ENCODE measurements at places on chromosomes 1 and 21.

- no peak for DNase-seq
These were observed 369.9 kb downstream of the SIPA1L2 start for GRCh38 chr1:232260045-232260444.

DNA sequence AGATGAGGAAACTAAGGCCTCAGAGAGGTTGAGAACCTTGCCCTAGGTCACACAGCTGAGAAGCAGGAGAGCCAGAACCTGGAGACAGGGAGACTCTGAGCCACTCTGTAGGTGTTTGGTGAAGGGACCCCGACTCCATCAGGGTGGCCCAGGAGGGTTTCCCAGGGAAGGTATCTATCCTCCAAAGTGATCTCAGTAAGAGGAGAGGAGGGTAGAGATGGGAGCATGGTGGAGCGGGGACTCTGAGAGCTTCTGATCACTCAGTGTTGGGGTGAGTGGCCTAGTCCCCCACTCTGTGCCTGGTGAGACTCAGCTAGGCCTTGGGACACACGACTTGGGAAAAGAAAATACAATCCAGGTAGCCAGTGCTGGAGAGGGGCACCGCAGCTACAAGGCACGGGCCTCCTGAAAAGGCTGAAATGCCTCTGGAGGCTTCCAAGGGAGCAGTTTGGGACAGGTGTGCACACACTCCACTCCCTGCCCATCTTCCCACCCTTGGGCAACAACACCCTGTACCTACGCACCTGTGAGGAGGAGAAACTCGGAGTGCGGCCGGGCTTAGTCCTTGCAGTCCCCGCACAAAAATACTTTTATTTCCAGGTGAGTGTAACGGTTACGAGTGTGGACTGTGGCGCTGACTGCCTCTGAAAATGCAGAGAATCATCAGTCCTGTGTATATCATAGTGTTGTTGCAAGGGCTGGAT lies 80.8 kb downstream of the CAMK2N1 start:
- no peak for DNase-seq

- DNase-seq = no peak
These were observed 7.5 kb downstream of the SDC3 start for GRCh38 chr1:30900931-30901560.

- DNase-seq = no peak
These were observed 34.5 kb downstream of the OR10R2 start for GRCh38 chr1:158506369-158506987.

- DNase-seq = no peak
These were observed 2.4 kb downstream of the MYBPHL start for GRCh38 chr1:109304226-109304920.

DNA sequence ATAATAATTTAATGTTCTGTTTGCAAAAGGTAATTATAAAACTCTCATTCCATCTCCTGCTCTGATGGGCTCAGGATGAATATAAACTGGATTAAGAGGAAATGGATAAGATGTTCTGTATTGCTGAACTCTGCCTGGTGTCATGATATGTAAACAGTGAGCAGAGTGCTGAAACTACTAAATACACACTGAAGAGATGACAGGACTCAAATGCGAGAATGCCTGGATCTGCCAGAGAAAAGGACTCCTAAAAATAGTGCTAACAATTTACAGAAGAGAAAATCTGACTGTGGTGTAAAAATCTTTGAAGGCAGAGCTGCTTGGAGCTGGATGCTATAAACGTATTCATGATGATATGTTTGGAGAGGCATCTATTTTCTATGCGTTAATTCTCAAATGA lies 303.2 kb downstream of the RWDD3 start:
- DNase-seq = no peak

DNA sequence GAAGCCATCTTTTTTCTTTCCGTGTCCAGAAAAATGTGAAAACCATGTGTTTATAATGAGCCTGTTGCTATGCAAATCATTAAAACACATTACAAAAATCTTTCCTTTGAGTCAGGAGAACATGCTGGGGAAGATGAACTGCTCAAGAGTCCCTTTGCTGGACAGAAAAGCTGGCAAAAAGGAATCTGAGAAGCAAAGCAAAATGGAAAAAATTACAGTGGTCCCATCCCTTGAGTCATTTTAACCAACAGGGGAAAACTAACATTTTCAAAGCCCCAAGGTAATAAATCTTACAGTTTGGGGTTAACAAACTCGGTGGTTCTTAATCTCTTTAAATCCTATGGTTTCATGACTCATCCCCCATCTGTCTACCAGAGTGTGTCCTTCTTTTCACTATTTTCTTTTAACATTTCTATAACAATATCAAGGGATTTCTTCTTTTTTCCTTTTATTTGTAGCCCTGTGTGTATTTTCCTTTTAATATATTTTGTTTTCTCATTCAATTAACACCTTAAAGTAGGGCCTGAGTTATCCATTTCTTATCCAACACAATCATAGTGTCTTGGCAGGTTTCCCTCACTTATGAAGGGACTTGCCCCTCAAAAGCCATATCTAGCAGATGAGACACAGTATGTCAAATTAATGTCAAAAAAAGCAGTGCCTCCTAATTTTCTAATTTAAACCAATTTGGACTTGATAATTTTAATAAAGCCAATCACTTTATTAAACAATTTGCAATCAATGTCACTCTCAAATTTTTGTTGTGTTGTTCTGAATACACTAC lies 105.4 kb downstream of the PTPN14 start:
- no peak for DNase-seq

- no peak for DNase-seq
These were observed 17.7 kb downstream of the TINAGL1 start for GRCh38 chr1:31593770-31594632.

- no peak for DNase-seq
These were observed 73.2 kb downstream of the ZC3H11B start for GRCh38 chr1:219539645-219540254.

- no peak for DNase-seq
These were observed 189.0 kb upstream of the ZRANB2 start for GRCh38 chr1:71269818-71270217.

GRCh38 chr1:212595787-212596714 lies 12.5 kb upstream of the ATF3 start:
- no peak for DNase-seq

DNA sequence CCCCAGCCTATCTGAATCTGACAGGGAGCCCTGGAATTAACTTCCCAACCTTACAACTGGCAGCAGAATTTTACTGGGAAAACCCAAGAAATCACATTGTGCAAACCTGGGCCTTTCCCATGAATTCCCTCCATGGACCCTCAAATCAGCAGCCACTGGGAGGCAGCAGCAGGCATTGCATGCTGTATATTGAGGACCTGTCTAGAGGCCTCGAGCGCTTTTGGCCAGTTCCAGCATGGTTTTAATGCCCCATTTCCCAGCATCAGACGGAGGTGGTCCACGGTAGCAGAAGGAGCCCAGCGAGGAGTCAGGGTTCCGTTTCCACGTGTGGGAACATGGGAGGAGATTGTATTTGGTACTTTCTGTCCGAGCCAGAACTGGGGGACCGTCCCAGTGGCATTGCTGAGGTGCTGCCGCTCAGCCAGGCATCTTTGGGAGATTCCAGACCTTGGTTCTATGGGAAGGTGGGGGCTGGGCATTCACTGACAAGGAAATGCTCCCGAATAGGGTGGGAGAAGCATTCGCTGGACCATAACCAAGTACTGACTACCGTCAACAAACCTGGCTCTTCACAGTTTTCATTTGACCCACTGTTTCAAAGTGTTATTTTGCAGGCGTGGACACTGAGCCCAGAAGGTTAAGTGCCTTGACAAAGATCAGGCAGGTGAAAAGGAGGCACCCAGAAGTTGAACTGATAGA lies 15.9 kb downstream of the BMP8A start:
- no peak for DNase-seq

DNA sequence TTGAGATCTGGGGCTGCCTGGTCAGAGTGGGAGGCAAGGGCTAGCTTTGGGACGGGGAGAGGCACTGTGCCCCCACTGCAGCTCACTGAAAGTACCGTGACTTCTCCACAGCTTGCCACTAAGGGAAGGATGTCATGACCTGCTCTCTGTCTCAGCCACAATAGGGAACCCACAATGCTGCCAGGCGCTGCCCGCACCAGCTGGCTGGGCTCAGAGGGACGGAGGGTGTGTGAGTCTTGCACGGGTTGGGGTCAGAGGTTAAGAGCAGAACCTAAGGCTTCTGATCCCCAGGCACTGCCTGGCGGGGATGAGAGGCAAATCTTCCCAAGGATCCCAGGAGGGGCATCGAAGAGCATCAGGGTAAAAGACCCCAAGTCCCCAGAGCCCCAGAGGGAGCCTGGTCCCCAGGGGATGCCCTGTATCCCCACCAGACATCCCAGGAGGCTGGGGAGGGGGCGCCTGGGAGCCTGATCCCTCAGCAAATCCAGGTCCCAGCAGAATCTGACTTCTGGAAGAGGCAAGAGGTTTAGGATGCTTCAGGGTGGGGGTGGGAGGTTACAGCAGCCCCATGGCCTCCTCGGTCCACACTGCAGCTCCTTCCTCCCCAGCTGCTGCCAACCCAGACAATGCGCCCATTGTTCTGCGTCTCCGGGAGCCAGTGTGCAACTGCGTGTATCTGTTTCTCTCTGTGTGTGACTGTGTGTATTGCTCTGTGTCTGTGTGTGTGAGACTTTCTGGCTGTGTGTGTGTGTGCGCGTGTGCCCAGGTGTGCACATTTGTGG lies 2.0 kb upstream of the MARCKSL1 start:
- no peak for DNase-seq

DNA sequence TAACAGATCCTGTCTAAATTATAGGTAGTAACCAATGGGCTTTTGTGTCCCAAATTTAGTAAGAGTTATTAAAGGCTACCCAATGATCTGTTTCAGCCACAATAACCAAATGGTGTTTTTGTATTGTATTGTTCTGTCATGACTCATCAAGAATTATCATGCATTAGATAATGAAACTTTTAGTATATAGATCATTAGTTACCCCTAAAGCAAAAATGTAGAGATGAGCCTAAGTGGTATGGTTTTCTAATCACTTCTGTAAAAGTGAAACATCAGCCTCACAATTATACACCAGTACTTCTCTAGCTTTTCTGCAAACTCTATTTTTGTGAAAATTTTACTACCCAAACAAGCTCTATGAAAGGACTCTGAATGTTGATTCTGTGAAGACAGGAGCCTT lies 71.4 kb downstream of the LRRC7 start:
- DNase-seq = no peak

DNA sequence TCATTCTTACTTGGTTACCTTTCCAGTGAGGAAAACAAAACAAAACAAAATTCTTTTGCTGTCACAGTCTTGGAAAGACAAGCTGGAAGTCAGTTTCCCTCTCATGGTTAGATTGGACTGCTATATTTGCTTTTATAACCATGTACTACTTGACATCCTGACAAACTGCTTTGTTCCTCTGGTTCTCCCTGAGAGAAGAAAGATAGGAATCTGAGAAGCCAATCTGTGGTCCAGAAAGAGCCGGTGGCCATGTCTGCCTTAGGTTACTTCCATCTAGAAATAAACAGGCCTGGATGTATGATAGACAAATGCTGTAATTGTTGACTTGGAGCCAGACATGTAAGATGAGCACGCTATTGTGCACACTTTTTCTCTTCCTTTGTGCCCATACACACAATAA lies 330.0 kb downstream of the BRINP3 start:
- no peak for DNase-seq

DNA sequence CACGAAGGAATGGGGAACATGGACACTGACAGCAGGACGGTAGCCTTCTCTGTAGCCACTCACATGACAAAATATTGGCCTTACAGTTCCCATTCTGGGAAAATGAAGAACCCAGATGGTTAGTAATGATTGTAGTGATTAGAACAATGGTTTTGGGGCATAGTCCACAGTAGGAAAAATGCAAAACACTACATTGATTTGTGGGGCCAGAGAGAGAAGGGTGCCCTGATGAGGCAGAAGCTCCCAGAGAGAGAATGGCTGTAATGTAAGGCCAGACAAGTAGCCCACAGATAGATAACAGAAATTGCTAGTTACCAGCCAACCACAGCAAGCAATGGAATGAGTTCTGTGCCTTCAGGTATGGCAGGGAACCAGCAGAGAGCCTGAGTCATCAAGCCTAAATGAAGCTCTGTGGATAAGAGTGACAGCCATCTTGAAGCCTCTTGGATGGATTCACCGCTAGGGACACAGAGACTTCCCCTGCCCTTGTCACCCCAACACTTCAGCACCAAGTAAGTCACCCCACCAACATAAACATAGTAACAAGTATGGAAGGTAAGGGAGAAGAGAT lies 206.1 kb downstream of the BACH1 start:
- DNase-seq = no peak

GRCh38 chr1:37656881-37657280 lies 22.2 kb upstream of the RSPO1 start:
- no peak for DNase-seq

DNA sequence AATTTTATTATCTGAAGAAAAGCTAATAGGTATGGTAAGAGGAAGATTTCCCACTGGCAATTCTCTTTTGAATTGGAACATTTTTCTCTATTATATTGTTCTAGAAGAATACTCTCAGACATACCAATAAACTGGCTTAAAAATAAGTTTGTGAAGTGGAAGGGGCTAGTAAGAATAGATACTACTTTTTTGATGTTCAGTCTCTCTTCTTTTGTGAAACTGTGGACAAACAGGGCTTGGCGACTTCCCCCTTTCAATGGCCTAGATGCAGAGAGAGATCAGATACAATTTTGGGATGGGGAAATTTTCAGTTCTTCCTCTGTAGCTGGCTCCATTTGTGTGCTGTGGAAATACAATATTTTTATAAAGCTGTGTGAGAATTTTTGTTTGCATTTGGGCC lies 2.5 kb downstream of the PBX1 start:
- no peak for DNase-seq

DNA sequence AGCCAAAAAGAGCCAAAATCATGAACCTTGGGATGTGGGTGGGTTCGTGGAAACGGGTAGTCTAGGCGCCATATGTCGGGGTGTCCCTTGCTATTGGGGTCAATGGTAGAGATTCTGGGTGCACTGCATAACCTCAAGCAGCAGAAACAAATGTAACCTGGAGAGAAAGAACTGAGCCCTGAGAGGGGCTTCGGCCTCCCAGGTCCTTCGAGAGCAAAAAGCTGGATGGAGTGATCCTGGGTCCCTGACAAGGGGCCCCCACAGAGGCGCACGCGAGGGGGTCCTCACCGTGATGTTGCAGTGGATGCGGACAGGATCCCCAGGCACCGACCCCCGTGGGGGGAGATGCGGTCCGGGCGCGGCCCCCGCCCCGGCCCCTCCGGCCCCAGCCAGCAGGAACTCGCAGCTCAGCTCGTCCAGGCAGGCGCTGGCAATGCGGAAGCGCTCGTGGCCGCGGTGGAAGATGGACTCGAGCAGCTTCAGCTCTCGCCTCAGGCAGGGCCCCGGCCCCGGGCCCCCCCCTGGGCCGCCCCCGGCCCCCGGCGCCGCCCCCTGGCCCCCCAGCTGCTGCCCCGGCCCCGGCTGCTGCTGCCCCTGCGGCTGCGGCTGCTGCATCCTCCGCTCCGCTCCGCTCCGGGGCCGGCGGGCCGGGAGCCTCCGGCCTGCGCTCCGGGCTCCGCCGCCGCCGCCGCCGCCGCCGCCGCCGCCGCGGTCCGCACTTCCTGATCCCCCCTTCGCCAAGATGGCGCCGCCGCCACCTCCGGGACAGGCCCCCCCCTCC lies at the start of gene UBE2Q1:
Gene UBE2Q1 (minus strand): TSS at position 724 of the 781 bp plus-strand sequence. CDS start 109 bp downstream, at position 615.
- no peak for DNase-seq

GRCh38 chr1:22351768-22352080 lies 99.9 kb upstream of the ZBTB40 start:
- DNase-seq = no peak
